ENCODE measurements at places on chromosomes 4 and X.

DNA sequence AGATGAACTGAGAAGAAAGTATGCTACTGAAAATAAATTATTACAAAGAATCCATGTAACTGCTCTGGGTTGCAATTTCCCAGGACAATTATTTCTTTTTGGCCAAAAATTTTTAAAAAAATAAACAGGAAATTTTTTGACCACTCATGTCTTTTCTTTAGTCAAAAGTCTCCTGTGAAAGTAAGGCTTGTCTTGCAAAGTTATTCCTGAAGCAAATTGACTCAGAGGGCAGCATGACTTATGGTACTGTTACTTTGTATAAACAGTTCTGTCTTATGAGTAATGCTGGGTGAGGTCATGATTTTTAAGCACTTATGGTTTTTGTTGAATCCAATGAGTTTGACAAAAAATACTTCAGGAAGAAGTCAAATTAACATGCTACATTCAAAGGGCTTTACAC is 292.8 kb upstream of the ARSJ start:
- DNase-seq: no peak

GRCh38 chrX:40010550-40011321 is 87.0 kb downstream of the BCOR start:
- DNase-seq: no peak

GRCh38 chr4:150164055-150164454 is 85.8 kb downstream of the DCLK2 start:
- DNase-seq: no peak

DNA sequence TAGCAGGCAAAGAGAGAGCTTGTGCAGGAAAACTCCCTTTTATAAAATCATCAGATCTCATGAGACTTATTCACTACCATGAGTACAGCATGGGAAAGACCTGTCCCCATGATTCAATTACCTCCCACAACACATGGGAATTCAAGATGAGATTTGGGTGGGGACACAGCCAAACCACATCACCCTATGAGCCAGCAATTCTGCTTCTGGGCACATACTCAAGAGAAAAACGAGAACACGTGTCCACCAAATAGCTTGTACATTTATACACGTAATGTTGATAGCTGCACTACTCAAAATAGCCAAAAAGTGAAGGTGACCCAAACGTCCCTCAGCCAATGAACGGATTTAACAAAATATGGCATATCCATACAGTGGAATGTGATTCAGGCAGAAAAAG is 94.5 kb upstream of the DHRSX start:
- DNase-seq: no peak

DNA sequence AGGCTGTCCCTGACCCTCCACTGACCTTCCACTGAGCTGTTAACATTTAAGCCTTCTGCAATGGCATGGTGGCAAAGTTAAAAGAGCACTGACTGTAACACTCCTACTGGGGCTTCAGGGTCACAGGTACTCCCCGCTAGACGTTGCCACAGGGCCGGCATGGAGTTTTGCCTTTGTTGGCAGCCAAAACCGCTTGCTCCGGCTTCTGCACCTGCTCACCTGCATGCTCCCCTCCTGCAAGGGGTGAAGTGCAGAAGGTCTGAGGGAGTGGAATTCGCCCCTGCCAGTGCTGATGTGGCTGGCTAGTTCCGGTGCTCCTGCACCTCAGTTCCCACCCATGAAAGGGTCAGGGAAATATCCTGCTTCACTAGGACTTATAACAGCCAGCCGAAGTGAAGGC is 571.4 kb downstream of the RAPGEF2 start:
- no peak for DNase-seq

DNA sequence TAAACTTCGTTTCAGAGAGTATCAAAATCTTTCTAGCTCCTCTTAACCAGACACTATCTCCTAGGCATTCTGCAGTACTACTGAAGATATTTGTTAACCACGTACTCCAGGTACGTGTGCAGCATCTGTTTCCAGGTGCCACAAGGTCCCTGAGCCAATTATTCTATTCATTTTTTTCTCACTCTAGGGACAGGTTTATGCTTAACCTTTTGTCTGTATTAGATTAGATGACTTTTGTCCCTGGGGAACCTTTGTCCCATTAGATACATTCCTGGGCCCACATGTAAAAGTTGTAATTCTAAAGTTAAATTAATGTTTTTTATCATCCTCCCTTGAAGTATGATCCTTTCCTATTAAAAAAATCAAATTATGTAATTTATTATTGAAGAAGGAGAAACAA is 16.5 kb downstream of the ELOVL6 start:
- DNase-seq: no peak

- DNase-seq: no peak
Measured at GRCh38 chrX:46628460-46629371, 55.2 kb downstream of the CHST7 start.

GRCh38 chr4:61921920-61922319 is 721.8 kb downstream of the ADGRL3 start:
- DNase-seq: no peak

DNA sequence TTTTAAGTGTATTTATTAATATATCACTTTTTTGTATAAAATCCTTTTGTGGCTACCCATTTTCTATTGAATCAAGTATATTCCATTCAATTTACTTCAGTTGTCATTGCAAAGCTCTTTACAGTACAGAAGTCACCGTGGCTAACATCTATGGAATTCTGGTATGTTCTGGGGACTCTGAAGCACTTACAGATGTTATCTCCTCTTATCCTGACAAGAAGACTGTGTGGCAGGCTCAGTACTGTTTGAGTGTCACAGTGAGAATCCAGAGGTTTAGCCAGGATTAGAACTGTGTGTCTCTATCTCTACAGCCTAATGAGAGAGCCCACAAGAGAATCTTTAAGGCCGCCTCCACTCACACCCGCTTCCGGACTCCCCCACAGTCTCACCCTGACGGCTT is 78.2 kb upstream of the SORBS2 start:
- DNase-seq: no peak

DNA sequence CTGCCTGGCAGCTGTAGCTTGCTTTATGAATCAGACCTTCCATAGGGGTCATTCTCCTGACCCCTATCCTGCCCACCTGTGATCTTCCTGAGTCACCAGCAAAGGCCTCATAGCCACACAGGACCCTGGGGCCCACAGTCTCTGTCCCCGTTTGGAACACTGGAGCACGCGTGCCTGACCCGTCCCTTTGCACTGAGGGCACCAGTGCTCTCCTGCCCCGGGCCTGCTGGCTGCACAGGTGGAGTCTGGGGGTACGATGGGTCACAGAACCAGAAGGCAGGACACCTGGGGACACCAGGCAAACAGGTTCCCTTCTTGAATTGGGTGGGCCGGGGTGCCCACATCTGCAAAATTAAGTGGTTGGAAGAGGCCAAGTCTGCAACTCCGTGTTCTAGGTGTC is 97.2 kb downstream of the CPZ start:
- no peak for DNase-seq

GRCh38 chrX:115023139-115023538 is 5.7 kb upstream of the IL13RA2 start:
- DNase-seq: no peak

DNA sequence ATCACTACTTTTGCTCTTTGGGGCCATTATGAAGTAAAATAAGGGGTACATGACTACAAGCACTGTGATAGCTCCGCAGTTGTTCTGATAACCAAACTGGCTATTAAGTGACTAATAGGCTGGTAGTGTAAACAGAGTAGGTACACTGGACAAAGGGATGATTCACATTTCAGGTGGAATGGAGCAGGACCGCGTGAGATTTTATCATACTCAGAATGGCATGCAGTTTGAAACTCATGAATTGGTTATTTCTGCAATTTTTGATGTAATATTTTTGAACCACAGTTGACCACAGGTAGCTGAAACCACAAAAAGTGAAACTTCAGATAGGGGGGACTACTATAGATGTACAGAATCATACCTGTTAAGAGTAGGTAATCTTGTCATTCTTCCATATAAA is 55.8 kb downstream of the PAK3 start:
- no peak for DNase-seq

DNA sequence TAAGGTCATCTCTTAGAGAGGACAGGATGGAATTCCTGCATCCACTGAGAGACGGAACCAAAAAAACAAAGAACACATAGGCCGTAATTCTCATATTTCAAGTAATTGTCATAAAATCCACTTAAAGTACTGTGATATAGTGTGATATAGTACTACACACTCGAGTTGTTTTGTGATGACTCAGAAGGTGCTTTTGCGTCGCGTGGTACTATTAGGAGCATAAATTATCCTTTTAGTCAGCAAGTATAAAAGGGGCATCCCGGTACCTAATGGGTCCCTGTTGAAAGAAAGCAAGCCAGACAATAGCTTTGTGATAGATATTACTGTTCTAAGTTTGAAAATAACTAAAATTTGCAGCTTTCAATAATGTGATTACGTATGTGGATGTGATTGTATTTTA is 55.3 kb downstream of the GPR143 start:
- DNase-seq: no peak

DNA sequence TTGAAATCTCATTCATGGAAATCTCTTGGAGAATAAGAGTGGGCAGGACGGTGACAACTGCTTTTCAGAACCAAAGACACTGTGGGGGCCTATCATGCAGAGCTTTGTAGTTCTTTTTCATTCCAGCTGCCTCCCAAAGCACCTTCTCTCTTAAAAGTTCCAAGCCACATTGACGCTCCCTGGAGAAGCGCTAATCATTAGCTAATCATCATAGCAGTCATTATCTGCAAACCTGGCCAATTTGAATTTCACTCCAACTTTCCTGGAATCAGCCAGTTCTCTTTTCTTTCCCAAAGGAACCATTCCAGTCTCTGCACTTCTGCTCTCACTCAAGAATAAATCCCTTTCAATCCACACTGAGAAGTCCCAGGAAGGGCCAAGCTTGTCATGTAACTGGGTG is 1144.1 kb upstream of the IGFBP7 start:
- no peak for DNase-seq

- no peak for DNase-seq
Measured at GRCh38 chr4:165970703-165971420, 97.8 kb downstream of the TLL1 start.

GRCh38 chrX:476724-477075 is 90.0 kb upstream of the PPP2R3B start:
- no peak for DNase-seq

GRCh38 chr4:155616117-155616516 is 50.5 kb upstream of the GUCY1A1 start:
- DNase-seq: no peak

DNA sequence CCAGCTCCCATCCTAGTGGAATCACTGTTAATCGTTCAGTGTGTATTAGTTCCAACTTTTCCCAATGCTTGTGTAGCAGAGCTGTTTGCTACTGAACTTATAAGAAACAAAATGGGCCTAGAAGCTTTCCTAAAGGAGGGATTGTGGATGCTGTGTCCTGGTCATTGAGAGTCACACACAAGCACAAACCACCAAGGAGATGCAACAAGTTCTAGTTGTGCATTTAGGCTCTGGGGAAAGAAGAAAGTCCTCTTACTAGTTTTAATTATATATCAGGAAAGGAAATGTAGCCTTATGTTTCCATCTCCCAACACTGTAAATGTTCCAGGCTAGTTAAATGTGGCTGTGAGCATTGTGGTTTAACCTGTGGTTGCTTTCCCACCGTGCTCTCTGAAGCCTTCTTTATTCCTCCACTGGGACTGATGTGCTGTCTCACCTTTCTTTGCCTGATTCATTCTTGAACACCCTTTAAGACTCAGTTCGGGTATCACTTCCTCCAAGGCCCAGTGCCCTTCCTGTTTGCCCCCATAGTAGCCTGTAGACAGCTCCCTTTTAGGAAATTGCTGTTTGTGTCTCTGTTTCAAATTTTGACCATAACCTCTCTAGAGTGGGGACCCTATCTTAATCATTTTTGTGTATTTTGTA is 34.3 kb downstream of the ATP10D start:
- DNase-seq: no peak

DNA sequence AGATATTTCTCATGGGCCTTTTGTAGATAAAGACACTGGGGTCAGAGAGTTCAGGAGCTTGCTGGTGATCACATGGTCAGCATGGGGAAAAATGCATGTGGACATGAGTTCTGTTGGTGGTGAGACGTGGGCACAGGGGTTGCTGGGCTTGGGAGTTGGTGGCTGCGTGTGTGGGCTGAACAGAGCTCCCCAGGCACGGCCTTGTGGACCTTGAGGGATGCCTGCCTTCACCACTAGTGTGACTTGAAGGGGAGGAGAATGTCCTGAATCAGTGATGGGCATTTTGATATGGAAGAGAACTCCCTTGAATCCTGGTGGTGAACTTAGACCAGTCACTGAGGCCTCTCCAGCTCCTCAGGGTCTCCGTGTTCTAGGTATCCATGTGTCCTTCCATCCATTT is 8.9 kb downstream of the CD99 start:
- no peak for DNase-seq

- DNase-seq: no peak
Measured at GRCh38 chr4:87805971-87806370, 6.6 kb downstream of the IBSP start.

GRCh38 chr4:102169345-102169744 is 175.9 kb downstream of the SLC39A8 start:
- no peak for DNase-seq

DNA sequence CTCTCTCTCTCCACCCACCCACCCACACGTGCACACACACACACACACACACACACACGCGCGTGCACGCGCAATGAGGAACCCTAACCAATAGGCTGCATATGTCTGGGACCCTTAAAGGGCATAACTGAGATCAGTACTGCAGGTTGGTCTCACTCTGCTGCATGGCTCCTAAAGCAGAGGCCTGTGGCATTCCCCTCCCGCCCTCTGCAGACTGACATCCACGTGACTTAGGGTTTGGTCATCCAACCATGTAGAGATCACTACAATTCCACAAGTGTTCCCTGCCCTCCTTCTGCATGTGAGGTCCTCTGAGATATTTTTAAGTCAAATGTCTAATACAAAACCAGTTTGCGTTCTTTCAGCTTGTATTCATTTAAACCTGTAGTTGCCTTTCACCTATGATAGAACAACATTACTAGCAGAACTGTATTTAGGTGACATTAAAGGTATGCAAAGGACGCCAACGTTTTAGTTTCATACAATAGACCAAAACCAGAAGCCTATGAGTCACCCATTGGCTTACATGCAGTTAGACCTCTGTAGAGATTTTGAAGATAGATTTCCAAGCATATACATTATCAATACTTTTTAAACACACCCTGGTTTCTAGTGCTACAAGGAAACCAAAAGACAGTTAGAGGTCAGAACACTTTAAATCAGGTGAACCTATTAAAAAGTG is 10.1 kb downstream of the XAGE5 start:
- no peak for DNase-seq

DNA sequence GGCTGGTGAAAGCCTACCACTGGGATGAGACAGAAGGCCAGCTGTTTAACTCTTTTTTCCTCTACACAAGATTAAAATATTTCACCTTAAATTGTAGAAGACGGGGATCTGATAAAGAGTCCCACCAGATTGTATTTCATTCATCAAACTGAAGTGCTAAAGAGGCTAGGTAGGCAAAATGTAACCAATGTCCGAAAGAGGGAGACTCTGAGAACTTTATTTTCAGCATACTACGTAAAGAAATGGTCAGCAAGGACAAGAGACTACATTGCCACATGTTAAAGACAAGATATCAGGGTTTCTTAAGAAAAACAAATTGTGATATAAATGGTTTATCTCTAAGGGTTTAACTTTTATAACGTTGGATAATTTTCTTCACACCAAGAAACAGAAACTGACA is 71.6 kb upstream of the INPP4B start:
- DNase-seq: no peak

Data from hypothalamus (tissue), 51 donors.